Activated CD4-positive, alpha-beta T cell treated with anti-CD3 and anti-CD28 coated beads, Interleukin-2, amount 50 U/mL, for 24 hours (primary cell): ENCODE measurements at places on chromosomes 13 and 19.

GRCh38 chr13:39321574-39321973, 281.4 kb downstream of the LHFPL6 start:
- no peak for DNase-seq

DNA sequence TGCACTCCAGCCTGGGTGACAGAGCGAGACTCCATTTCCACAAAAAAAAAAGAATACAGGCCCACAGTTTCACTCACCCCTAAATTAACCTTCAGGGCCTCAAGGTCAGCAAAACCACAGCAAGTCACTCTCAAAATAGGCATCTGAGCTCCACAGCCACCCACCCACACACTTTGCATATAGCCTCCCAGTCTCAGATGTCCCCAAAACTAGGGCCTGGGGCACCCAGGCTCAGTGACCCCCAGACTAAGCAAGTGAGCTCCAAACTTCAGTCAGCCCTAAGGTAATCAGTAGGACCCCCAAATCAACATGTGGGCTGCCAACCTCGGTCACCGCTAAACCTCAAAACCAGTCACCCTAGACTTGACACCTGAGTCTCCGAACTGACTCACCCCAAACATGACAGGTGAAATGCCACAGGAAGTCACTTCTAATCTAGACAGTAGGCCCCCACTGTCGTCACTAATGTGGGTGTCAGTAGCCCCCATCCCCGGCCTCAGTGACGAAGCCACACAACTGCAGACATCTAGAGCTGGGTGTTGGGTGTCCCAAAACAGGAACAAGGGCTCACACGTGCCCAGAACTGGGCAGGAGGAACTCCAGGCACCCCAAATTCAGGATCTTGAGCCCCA, 13.9 kb downstream of the RABAC1 start:
- peak; percentile 90 for DNase-seq

DNA sequence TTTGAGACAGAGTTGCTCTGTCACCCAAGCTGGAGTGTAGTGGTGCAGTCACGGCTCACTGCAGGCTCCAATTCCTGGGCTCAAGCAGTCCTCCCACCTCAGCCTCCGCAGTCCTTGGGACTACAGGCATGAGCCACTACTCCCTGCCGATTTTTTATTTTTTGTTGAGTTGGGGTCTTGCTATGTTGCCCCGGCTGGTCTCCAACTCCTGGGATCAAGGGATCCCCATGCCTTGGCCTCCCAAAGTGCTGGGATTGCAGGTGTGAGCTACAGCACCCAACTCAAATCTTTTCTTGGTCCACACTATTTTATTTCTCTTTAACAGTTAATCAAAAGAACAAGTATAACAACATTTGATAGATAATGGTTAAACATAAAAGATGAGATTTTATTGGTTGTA, 7.5 kb downstream of the CCNE1 start:
- no peak for DNase-seq

DNA sequence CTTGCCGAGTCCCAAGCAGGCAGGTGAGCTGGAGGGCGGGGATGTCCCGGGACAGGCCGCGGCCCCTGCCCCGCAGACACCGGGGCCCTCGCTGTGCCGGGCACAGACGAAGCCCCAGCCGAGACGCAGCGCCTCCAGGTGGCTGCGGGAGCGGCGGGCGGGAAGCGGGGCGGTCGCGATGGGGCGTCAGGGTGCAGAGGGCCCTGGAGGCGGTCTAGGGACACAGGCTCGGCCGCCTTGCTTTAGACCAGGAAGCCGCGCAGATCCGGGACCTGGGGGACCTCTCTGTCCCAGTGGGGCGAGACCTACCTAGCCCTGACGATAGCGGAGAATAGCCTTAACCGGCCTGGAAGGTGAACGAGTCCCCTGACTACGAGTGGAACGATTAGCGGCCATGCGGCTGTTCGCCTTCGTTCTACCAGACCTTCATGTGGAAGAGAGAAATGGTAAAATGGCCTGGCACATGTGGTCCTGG, 4.2 kb upstream of the ZNF564 start:
- no peak for DNase-seq

DNA sequence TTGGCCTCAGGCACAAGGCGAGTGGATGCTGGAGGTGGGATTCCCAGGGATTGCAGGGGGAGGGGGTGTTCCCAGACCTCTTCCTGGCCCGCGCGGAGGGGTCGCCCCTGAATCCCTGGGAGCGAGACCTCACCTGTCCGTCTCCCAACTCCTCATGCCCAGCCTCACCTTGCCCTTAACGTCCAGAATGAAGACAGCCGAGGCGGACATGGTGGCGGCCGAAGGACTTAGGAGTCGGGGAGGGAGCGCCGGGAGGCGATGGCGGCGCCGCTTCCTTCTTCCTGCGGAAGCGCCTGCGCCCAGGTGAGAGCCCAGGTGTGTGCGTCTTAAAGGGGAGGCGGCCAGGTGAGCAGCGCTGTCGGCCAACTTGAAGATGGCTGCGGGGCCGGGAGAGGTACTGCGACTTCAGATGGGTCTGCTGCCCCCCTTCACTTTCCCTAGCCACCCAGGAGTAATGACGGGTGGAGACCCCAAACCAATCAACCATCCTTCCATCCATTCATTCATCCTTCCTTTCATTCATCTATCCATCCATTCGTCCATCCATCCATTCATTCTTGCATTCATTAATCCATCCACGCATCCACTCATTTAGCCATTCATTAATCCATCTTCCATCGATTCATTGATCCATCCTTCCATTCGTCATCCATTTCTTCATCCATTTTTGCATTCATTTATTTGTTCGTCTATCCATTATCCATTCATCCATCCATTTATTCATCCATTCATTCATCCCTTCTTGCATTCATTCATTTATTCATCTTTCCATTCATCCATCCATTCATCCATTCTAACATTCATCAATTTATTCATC, at the start of gene AP1M2:
AP1M2 (minus strand) TSS at position 291 of the 817 bp plus-strand sequence; CDS start at position 210, 81 bp downstream.
- DNase-seq = no peak

DNA sequence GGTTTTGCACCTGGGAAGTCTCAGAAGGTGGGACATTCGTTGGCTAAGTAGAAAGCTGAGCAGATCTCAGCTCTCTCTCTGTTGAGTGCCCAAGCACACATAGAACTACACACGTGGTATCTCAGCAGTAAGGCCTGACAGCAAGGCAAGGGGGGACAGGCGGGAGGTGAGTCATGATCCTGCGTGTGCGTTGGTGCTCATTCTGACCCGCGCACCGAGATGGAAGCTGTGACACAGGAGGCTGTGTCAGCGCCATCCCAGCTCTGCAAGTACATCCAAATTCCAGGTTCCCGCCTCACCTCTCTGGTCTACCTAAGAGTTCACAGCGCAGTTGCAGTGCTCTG, 135.7 kb downstream of the USP12 start:
- no peak for DNase-seq

DNA sequence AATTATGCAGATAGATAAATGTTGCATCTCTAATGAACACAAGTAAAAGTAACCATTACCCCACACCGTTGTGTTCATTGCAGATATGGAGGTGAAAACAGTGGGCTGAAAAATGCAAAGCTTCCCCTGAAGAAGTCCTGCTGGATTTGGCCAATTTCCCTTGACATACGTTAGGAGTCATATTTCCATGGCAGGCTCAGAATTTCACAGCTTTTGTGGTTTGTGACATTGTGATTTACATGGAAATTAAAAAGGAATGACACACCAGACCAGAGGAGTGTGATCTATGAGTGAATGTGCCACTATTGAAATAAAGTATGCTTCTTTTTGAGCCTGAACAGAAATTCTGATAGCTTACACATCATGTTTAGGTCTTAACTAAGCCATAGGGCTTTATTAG, 221.1 kb upstream of the TMTC4 start:
- no peak for DNase-seq

GRCh38 chr13:25803641-25804040, 248.2 kb downstream of the SHISA2 start:
- DNase-seq = no peak

DNA sequence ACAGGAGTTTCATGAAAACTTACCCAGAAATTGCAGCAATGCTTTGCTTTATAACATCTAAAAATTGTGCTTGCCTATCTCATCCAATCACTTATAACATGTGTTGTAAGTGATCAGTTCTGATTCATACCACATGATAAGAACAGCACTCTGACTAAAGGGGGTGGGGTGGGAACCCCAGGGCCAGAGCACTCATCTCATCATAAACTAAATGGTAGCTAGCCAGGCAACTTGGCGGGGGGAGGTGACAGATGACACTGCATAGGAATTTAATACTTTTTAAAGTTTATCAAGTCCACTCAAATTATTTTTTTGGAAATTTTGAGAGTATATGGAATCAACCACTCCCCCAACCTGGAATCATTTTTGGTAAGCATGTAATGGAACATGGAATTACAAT, 42.1 kb downstream of the FOXO1 start:
- DNase-seq = no peak

GRCh38 chr13:26254583-26255111, 718 bp downstream of the CDK8 start:
- peak; percentile 20 for DNase-seq

GRCh38 chr13:30906411-30907051, 460 bp downstream of the MEDAG start:
- no peak for DNase-seq

DNA sequence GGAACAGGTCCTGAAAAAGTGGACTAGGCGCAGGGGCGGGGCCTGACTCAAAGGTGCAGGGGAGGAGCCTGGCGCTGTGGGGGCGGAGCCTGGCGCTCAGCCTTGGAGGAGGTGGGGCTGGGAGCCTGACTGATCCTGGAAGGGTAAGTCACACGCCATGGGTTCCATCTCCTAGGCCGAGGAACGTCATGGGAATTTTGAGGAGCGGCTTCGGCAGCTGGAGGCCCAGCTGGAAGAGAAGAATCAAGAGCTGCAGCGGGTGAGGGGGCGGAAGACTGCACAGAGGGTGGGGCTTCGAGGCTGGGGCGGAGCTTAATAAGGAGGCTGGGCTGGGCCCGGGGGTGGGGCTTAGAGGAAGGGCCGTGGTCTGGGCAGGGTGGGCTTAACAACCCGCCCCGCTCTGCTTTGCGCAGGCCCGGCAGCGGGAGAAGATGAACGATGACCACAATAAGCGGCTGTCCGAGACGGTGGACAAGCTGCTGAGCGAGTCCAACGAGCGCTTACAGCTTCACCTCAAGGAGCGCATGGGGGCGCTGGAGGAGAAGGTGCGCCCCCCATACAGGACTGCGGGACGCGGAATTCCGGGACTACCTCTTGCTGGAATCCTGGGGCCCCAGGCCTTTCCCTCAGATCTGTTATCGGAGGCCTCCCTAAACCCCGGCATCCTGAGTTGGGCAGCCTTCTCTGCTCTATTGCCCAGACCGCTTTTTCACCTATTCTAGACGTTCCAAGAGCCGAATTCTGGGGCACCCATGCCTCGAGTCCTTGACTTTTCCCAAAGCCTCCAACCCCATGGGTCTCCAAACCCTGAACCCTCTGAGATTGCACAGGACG, 14.5 kb downstream of the PPFIA3 start:
- no peak for DNase-seq

DNA sequence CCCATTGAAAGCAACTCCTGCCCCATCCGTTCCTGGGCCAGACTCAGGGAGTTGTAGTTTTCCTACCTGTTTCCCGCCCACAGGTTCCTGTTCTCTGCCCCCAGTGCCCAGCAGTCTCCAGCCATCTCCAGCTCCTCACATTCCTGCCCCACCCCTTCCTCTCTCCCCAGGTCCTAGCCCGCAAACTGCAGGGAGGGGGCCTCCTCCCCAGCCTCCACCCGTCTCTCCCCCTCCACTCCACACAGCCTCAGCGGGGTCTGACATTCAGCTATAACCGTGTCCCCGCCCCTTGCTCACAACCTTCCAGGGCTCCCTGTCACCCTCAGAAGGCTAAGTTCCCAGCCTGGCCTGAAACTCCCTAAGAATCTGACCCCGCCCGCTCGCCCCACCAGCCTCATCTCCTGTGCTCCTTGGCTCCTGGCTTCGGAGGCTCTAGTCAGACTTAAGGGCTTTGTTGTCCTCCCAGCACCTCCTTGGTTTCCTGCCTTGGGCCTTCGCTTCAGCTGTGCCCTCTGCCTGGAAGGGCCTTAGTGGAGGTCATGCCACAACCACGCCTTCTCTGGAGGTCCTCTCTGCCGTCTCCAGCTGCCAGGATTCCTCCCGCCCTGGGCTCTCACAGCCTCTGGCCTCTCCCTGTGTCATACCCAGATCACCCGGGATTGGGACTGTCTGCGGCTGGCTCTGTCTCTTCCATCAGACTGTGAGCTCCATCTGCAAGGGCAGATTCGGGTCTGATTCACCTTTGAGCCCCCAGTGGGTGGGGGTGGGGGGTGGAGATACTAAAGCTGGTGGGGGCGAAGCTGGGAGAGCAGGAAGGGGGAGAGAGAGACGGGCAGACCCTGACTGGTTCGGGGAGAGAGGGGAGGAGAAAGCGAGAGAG, 5.1 kb upstream of the SPACA6 start:
- no peak for DNase-seq

GRCh38 chr19:50975766-50976165, 6.4 kb upstream of the KLK6 start:
- no peak for DNase-seq

- DNase-seq = no peak
Observed at GRCh38 chr13:110542169-110542796, 19.2 kb downstream of the RAB20 start.
